ENCODE measurements at places on chromosomes 7 and 10.

DNA sequence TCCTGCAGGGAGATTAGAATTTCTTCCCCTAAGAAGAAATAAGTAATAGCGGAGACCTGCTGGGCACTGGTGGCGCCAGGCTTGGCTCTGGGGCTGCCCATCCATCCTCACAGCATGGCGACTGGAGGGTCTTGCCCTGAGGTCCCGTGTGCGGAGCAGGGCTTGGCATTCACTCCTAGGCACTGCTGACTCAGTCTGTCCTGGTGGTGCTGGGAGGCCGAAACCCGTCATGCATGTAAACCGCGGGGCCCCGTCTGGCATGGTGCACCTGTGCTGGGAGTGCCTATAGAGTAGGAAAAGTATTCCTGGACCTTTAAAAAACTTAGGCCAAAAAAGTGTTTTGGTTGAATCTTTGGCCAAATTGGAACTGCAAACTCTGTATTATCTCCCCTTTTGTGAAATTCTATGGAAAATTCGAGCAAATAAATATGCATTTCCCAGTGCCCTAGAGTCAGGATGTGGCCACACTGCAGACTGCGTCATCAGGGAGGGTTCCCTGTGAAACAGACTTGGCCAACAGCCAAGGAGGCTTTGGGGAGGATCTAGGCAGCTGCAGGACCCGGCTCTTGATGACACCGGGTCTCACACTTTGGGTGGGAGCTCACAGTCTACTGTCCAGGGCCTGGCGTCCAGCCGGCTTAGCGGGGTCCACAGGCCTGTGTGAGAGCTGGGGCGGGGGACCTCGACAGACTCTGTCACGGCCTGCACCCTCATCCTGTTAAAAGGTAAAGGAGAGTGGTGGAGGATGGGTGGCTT is 122.3 kb downstream of the VIPR2 start:
- no peak for DNase-seq

- no peak for DNase-seq
Observed at GRCh38 chr7:117800406-117800805, 72.8 kb downstream of the CTTNBP2 start.

DNA sequence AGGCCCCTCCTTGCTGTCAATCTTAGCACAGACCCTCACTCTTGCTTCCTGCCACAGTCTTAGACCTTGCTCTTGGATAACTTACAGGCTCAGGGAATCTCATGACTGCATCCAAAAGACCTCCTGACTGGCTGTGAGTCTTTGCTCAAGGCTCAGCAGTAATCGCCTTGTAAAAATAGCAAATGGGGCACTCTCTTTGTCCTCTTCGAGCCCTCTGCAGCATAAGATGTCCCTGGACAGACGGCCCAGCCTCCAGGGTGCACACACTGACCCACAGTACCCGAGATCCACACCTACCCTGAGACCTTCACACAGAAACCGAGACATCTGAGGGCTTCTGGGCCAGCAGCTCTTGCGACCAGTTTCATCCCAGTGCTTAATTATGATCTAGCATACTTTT is 65.9 kb upstream of the DDC start:
- no peak for DNase-seq

- no peak for DNase-seq
Observed at GRCh38 chr10:113234481-113234880, 284.4 kb downstream of the TCF7L2 start.

DNA sequence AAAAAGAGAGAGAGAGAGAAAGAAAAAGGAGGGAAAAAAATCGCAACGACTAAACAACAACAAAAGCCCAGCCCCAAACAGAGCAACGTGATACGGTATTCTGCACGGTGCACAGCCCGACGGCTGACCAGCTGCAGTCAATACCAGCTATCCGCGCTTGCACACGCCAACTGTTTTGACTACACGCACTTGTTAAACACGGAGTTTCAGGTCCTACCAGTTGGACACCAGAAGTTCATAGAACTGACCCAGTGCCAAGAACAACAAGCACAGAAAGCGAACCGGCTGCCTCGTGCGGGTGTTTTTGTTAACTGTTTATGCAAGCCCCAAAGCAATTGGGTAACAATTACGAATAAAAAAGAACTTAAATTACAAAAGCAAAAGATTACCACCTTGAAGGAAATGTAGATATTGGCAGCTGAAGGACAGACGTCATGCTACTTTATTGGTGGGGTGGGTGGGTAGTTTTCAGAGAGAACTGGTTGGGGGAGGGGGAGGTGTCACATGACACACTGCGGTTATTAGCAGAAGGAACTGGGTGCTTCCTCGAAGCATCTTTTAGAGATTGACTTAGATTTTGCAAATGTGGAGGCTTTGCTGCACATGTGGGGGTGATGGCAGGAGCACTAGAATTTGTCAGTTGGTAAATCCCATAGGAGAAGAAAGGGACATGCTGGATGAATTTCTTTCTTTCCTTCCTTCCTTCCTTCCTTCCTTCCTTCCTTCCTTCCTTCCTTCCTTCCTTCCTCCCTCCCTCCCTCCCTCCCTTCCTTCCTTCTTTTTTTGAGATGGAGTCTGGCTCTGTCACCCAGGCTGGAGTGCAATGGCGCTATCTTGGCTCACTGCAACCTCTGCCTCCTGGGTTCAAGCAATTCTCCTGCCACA is 110.6 kb upstream of the EFCAB10 start:
- peak; percentile 82 for DNase-seq

GRCh38 chr7:136114966-136115762 is 138.0 kb upstream of the MTPN start:
- peak; percentile 44 for DNase-seq

DNA sequence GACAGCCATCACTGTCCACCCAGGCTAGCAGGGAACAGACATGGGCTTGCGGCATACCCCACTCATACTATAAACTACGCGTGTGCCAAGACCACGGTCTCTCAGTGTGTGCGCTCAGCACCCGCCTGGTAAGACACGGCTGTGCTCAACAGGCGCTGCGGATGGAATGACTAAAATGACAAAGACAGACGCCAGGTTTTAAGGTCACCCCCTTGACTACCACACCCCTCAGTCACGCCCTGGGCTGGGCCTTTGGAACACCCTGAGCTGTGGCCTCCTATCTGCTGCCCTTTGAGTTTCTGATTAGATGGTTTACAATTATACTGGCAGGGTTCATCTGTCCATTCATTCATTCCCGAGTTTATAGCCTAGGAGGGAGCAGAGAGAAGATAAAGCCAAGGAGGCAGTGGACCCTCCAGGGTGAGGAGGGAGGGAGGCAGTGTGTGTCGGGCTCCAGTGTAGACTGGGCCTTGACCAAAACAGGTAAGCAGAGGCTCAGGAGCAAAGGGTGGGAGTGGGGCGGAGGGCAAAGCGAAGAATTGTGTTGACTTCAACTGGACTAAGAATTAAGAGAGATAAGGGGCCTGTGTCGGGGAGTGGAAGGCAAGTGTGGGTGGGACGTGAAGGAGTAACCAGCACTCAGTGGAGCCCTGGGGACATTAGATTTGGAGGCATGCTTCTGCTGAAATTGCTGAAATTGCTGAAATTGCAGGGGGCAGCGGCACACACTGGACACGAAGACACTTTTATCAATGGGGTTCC is 35.0 kb downstream of the TNS3 start:
- DNase-seq, result no peak

DNA sequence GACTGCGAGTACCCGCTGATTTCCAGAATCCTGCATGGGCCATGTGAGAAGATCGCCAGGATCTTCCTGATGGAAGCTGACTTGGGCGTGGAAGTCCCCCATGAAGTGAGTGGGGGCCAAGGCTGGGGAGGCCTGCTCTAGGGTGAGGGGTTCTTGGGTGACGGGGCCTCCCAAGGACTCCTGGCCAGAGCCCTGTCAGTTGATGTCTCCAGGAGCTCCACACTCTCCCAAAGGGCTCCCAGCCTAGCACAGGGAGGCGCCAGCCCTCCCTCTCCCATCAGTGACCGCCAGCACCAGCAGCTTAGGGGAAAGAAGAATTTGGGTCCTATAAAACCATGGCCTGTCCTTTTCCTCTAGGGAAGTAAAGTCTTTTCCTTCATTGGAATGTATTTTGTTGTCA is 9.8 kb upstream of the ZNF22 start:
- no peak for DNase-seq

DNA sequence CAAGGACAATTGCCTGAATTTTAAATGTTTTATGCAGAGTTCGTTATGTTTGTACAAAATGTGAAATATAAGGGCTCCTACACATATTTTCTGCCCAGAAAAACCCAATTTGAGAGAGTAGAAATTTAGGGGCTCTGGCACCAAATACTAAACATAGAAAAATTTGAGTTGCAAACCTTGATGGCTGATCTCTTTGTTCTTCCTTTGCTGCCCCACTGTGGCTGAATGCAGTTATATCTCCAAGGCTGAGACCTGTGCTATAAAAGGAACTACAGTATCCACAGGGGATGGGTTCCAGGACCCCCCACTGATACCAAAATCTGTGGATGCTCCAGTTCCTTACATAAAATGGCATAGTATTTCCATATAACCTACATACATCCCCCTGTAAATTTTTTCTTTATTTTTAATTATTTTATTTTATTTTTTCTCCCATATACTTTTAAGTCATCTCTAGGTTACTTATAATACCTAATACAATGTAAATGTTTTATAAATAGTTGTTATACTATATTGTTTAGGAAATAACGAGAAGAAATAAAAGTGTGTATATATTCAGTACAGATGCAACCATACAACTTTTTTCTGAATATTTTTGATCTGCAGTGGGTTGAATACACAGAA is 22.5 kb downstream of the CFAP43 start:
- DNase-seq, result peak; percentile 79

- DNase-seq, result no peak
Observed at GRCh38 chr7:122638459-122638858, 60.5 kb downstream of the RNF133 start.

DNA sequence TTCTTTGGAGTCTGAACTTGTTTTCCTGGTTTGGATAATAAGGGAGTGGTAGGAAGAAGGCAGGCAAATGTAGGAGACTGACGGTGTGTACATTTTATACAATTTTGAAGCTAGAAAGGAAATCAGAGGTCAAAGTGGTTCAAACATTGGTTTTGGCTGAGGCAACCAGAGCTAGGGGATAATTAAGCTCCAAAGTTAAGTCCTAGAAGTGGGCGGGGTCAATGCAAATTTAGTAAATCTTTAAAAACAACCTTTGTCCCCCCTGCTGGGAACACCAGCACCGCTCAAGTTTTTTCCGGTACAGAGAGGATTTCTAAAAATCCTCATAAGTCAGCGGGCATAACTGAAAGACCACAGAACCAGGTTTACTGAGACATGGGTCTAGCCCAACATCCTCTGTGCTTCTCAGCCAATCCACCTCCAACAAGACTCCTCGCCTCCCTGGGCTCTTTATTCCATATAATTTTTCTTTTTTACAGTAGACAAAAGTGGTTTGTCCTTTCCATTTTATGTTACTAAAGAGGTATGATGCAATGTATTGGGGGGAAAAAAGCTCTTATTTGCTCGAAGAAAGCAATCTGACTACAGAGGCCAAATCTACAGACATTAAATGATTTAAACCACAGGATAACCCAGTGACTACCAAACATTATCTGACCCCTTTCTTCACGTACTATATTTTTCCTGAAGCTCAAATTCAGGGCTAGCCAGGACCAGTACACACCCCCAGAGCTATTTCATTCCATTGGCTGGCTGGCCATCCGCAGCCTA is 1.6 kb downstream of the GLUD1 start:
- peak; percentile 41 for DNase-seq

GRCh38 chr7:112079122-112079521 is 127.1 kb downstream of the DOCK4 start:
- no peak for DNase-seq

GRCh38 chr7:94580601-94581000 is 71.0 kb downstream of the CASD1 start:
- no peak for DNase-seq

- no peak for DNase-seq
Observed at GRCh38 chr7:63012633-63013183, 985.9 kb upstream of the ZNF722 start.

- DNase-seq, result no peak
Observed at GRCh38 chr7:18565337-18565736, 69.8 kb downstream of the HDAC9 start.

DNA sequence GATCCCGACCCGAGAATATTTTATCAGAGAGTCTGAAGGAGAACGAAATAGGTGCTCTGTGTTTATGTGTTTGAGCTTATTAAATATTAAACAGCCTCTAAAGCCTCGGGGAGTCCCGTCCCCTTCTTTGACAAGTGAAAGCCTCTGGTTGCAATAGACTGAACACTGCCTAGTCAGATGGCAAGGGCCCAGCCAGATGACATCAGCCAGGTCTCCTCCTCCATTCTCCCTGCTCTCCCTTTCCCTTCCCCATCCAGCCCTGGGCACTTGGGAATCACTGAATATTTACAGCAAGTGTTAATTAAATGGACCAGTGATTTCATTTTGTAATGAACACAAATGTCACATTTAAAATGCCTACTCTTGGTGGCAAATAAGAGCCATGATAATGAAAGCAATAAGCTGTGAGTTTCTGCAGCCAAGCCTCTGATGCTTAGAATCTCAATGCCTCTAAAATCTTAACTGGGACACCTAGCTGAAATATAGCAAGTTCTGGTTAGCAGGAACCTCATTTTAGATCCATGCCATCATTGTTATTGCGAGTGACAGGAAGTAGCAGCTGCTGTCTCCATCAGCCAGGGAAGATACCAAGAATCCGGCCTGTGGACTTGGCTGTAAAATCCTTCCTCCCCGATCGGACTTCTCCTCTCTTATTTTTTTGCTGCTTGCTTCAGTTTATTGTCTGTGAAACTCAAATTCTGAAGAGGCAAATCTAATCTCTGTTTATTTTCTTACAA is 202.1 kb downstream of the PRPF18 start:
- DNase-seq, result peak; percentile 69

DNA sequence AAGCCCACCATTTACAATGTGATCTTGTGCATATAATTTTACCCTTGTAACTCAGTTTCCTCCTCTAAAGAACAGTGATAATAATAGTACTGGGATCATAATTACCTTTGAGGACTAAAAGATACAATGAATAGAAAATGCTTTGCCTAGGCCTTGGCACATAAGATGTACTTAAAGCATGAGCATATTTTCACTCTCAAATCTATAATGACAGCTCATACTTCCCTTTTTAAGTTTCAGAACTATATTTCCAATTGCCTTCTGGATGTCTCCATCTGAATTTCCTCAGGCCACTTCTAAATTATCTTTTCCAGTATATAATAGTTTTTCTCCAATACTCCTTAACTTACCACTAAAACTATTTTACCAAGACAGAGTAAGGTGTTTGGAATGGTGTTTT is 13.3 kb upstream of the ITGB8 start:
- no peak for DNase-seq

- no peak for DNase-seq
Observed at GRCh38 chr10:112456533-112456932, 9.5 kb downstream of the VTI1A start.

GRCh38 chr10:78745441-78745840 is 323.3 kb upstream of the ZMIZ1 start:
- DNase-seq, result no peak

DNA sequence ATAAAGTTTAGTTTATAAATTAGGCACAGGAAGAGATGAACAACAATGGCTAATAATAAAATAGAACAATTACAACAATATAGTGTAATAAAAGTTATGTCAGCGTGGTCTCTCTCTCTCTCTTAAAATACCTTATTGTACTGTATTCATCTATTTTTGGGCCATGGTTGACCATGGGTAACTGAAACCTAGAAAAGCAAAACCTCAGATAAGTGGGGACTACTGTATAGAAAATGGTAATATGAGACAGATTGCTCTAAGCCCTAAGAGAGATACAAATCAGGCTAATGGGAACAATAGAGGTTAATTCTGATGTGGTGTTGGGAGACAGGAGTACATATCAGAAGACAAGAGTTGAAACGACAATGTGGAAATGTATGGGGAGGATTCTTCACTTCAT is 86.2 kb downstream of the ZNF365 start:
- DNase-seq, result no peak

- no peak for DNase-seq
Observed at GRCh38 chr10:102597131-102597991, 46.9 kb upstream of the TRIM8 start.
